ENCODE measurements at places on chromosomes 5 and 9.

DNA sequence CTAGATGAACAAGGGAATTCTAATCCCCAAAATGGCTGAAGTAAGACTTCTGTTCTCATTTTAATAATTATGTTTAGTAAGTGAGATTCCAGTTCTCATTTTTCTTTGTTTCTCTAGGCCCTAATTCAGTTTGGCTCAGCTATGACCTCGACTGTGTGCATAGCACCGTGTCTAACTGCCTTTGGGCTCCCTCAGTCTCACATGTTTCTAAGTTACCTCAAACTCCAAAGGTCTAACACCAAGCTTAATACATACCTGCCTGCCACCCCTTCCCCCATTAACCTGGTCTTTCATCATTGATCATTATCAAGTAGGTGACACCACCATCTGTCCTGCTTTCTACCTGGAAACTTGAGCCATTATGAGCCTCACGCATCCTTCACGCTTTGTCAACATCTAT, 273.2 kb downstream of the SAXO1 start:
- DNase-seq: no peak

DNA sequence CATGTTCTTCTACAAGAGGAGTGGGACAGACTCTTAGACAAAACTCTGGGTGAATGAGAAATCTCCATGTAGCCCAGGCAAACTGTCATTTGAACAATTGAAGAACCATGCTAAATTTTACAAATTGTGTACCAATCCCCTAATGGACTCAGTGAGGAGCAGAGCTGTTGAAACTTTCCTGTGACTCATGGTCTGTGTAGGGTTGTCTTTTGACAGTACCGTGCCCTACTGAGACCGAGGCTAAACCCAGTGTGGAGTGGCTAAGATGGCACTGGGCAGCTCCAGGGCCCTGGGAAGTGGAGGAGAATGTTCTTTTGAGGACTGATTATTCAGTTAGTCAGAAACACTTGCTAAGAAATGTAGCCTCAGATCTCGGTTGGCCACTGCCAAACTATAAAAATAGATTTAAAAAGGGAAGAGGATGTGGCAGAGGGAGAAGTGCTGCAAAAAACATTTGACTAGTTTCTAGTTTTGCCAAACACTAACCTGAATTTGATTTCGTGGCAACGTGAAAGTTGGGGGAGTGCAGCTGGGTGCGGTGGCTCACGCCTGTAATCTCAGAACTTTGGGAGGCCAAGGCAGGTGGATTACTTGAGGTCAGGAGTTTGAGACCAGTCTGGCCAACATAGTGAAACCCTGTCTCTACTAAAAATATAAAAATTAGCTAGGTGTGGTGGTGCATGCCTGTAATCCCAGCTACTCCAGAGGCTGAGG, 24.7 kb downstream of the POU4F3 start:
- DNase-seq: no peak

GRCh38 chr9:80644044-80644443, 1045.3 kb downstream of the TLE1 start:
- DNase-seq: no peak

DNA sequence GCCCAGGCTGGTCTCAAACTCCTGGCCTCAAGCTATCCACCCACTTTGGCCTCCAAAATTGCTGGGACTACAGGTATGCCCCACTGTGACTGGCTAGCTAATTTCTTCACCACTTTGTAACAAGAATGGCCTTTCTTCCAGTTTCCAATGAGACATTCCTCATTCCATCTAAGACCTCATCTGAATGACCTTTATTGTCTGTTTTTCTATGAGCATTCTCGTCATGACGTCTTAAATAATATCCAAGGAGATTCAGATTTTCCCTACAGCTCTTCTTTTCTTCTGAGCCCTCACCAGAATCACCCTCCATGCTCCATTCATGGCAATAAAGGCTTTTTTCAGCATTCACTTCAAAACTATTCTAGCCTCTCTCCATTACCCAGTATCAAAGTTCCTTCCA, 30.2 kb upstream of the STK32A start:
- no peak for DNase-seq

- no peak for DNase-seq
These were observed 71.0 kb upstream of the SEMA6A start for GRCh38 chr5:116645627-116646026.

DNA sequence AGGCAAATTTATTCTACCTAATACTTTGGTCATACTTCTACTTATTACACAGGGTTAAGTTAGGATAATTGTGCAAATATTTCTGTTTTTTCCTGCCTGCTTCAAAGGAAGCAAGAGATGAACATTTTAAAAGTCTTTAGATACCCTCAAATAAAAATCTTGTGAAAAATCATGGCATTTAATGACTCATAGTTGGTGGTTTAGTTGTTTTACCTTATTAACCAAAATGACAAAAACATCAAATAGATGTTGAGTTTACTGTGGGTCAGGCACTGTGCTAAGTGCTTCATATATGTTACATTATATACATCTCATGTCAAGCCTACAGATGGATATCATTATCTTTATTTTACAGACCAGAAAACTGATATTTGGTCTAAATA, 54.4 kb downstream of the ZNF474 start:
- no peak for DNase-seq

- no peak for DNase-seq
These were observed 69.3 kb downstream of the SLC1A1 start for GRCh38 chr9:4559261-4560182.

GRCh38 chr9:98879094-98879962, 64.4 kb upstream of the COL15A1 start:
- DNase-seq: no peak

DNA sequence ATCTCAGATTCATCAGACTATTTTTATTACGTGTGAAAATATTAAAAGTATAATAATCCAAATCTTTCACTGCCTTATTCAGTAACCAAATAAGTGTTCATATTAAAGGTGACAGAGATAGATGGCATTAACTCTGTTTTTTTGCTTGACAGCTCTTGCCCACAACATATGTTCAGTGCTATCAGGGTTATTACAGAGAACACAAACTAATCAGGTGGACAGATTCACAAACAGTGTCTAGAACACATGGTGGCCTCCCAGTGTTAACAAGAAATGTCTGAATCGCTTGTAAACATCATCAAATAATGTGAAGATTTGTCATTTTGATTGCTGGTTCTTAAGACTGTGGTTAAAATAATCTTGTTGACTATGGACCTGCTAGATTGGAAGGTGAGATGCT, 609.1 kb upstream of the GRAMD2B start:
- no peak for DNase-seq

DNA sequence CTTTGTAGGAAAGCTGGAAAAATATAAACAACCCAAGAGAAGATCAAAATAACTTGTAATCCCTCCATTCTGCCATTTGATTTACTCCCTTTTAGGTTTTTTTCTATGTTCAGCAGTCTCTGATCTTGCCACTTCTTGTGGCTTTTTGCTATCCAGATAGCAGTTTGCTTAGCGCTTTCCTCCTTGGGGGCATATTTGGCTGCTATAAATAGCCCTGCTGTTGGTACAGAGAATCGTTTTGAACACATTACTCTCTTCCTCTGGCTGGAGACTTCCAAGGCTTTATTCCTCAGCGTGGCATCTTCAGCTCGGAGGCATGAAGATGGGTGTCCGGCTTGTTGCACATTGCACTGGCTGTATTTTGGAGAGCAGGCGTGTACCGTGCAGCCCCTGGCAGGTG, 38.6 kb downstream of the HMCN2 start:
- no peak for DNase-seq

GRCh38 chr9:33106372-33106771, 29.9 kb upstream of the SMU1 start:
- DNase-seq: no peak

DNA sequence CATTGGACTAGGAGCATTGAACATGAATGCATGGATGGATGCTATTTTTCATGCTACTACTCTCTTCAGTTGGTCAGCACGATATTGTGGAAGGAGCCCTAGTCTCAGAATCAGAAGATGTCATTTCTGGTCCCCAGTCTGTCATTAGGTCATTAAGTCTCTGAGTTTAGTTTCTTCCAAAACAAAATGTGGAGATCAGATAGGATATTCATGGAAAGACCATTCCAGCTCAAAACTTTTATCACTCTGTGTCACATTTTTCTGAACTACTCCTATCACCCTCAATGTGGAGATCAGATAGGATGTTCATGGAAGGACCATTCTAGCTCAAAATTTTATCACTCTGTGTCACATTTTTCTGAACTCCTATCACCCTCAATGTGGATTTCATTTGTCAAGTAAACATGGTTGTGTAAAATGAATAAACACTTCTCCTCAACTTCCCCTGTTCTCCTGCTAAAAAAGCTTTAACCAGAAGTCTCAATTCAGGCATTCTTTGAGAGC, 296.8 kb downstream of the MRPS30 start:
- no peak for DNase-seq

GRCh38 chr9:13567833-13568232, 288.3 kb upstream of the MPDZ start:
- DNase-seq: no peak

GRCh38 chr5:178428341-178429155, 161.6 kb downstream of the COL23A1 start:
- no peak for DNase-seq

DNA sequence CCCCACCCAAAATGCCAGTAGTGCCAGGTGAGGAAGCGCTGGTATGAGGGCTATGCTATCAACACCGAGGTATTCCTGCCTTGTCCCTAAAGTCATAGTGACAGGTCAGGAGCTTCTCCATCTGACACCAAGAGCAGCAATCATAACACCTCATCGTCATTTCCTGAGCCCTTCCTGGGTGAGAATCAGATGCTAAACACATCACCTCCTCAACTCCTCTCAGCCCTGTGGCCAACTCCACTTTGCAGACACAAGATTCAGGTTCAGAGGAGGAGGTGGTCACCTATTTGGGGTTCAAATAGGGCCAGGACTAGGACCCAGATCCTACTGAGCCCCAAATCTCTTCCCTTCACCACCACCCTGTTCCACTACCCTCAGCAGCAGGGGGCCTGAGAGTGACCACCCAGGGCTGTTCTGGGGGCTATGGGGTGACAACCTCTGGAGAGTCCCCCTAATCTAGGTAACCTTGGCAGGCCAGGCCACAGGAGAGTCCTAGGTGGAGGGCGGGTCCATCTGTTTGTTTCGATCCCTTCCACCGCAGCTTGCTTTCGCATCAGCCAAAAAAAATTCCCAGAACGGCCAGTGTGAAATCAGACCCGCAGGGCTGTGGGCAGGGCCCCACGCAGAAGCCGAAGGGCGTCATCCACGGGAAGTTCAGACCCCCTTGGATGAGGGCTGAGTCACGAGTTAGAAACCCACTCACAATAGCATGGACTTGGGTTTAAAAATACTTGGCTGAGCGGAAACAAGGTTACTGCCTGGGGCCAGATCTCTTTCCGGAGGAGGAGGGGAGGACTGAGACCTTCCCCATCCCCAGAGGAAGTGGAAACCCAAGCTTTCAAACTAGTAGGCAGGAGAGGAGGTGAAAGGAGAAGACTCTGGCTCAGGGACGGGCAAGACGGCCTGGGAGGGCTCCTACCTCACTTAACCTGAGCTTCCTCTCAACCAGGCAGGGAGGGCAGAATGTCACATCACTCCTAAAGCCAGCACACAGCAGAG, 8.7 kb downstream of the STK10 start:
- no peak for DNase-seq

DNA sequence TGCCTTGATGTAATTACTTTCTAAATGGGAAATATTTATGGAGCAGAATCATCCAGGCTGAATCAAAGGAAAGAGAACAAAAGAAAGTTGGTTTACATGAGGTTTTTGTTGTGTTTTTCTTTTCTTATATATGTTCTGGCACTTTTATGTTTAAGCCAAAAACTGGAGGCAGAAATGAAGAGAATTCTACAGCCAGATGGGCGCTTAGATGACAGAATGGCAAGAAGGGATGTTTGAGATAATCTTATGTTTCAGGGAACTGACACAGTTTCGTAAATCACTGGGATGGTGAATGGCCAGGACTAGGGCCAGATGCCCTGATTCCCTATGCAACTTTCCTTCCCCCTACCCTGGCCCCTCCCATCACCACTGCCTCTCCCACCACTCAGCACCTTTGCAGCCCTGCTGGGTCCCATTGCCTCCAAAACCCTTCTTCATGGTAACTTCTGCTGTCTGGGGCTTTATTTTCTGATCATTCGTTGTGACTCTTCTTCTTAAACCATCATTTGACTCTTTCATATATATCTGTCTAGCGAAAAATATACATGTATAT, 111.8 kb downstream of the EFNA5 start:
- DNase-seq: no peak

DNA sequence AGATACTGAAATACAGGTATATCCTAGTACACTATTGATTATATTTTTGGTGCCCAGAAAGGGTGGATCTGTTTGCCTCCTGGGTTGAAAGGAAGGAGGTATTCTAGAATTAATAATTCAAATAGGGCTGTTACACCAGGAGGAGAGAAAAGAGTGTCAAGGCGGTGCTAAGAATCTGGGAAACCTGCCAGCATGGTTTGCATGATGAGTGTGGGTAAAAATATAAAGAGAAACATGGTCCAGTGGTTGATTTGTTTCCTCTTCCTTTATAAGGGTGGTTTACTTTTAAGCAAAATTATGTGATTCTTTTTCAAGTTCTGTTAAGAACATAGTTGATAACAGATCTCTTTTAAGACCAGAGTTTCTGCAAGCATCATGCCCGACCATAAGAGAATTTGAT, 69.4 kb upstream of the NFIB start:
- DNase-seq: no peak

GRCh38 chr9:135608294-135608998, 30.9 kb downstream of the GLT6D1 start:
- DNase-seq: no peak

- no peak for DNase-seq
These were observed 37.8 kb downstream of the FAM78A start for GRCh38 chr9:131238402-131239021.

GRCh38 chr5:116672203-116672602, 97.6 kb upstream of the SEMA6A start:
- DNase-seq: no peak

GRCh38 chr5:135373736-135374515, 25.1 kb downstream of the MACROH2A1 start:
- DNase-seq: no peak

GRCh38 chr9:136709454-136710109, 2.8 kb upstream of the DIPK1B start:
- DNase-seq: no peak

- DNase-seq: no peak
These were observed 538.5 kb upstream of the WWC1 start for GRCh38 chr5:167752936-167753335.

- DNase-seq: no peak
These were observed 67.6 kb upstream of the NR5A1 start for GRCh38 chr9:124574534-124575375.

DNA sequence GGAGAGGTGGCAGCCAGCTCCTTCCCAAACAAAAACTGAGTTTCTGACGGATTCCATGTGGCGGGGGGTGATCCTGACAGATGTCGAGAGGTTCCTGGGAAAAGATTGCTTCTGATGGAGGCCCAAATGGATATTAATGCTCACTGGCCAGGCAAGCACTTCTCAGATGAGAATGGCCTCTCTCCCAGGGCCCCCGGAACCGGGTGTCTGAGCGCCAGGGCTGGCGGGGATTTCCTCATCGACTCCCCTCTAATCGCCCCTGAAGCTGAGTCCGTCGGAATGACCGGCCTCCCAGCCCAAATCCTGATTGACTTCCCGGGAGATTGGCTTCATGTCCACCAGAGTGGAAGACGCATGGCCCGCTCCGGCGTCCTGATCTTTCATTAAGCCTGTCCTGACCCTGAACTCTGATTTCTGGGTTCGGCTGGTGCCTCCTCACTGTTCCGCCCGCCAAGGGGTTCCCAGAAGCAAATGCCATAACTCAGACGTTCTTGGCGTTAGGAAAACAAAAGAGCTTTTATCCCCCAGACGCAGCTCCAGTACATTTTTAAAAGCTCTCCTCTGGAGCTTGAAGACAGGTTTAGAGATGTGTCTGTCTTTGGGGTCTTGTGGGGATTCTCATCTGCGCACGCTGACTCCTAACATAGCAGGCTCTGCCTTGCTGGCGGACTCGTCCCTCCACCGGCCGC, 17.6 kb downstream of the FIBCD1 start:
- no peak for DNase-seq

All from stimulated activated CD8-positive, alpha-beta memory T cell treated with anti-CD3 and anti-CD28 coated beads, Interleukin-4, amount 100 ng/mL, for 1 hour (primary cell).